ENCODE measurements at places on chromosomes 1 and 21.

DNA sequence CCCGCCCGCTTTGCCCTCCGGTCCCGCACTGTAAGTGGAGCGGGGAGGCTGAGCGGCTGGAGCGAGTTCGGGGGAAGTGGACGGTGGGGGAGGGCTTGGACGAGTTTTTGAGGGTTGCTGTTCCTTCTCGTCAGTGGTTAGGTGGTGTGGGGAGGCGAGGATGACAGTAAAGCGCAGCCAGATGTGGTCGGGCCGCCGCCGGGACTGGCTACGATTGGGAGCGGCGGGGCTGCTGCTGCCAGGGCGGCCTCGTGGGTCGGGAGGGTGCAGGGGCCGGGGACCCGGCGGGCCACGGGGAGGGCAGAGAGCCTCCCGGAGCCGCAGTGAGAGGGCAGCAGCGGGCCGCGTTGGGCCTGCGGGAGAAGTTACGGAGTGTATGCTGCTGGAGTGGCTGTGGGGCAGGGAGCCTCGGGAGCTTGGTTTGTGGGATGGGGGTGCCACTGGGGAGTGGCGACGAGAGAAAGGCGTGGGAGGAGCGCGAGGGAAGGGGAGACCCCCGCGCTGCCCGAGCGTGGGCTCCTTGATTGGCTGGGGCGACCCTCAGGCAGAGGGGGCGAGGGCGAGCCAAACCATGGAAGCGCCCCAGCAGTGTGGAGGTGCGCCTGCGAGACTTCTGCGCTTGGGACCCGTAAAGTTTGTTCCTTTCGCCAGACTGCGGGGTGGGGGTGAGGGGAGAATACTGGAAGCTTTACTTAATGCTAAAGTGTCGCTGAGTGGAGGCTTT, 2.1 kb downstream of the ADGRL2 start:
- DNase-seq: peak; percentile 82

DNA sequence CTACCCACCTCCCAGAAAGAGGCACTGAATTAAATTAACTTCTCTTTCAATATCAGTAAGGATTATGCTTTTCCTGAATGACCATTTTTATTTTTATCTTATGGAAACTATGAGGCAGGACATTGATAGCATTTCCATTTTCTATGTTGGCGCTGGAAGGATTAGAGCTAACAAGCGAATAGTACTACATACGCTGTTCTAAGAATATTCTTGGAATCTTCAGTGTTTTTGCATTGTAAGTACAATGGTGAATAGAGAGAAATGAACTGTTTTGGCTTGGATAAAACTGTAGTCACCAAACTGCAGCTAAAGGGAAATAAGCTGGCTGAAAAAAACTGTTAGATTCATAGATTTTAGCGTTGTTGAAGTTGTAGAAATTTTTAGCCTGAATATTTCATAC, 779.0 kb upstream of the ADGRL4 start:
- no peak for DNase-seq

DNA sequence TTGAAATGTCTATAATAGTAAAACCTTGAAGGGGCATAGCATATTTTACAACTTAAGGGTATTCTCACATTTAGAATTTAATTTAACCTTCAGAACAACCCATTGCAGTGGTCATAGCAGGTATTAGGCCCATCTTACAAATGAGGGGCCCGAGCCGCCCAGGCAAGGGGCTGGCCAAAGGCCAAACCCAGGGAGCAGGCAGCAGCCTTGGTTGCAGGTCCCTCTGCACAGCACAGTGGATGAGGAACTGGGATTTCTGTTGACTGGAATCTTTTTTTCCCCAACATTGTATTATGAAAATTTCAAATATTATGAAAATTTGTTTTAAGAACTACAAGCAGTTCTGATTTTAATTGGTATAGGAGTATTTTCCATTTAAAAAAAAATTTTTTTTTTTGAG, 33.2 kb downstream of the CCSAP start:
- DNase-seq: no peak

- no peak for DNase-seq
Observed at GRCh38 chr1:2346691-2347408, 44.5 kb downstream of the MORN1 start.

All from thyroid gland (tissue), 4 donors.